ENCODE measurements at places on chromosomes 12 and 14.

- DNase-seq: no peak
These were observed 7.2 kb downstream of the HSP90AA1 start for GRCh38 chr14:102079700-102079979.

DNA sequence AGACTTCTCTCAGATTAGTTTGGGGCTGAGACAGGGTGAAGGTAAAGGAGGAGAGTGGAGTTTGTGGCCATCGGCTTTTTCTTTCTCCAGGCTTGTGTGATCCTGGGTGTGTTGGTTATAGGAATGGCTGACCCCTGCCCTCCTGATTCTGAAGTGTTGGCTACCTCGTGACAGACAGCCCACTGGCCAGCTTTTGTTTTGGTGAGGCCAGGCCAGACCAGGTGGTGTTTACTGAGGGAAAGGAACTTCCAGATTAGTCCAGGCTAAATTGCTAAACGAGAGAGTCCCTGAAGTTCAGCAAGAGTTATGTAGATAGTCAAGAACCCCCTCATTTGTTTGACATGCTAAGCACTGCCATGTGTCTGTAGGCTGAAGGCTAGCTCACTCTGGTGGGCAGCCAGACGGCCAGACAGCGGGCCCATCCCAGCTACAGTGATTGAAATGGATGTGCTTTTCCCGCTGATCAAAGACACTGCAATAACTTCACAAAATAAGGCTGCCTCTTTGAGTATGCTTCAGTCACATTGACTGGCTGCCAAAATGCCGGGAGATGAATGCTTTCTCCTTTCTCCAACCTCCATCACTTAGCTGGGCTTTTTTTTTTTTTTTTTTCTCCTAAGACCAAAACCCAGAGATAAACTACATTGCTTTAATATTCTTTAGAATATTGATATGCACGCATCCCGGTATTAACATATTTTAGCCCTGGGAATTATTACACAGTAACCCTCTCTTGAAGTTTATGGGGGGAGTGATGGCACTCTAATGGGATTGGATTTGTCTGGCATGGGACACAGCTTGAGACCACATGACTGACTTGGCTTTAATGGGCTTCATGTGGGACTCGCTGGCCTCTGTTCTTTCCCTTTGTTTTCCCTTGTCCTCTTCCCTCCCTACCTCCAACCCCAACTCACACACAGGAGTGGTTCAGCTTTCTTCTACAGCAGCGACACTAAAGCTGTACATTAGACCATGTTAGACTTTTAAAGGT is 76.9 kb downstream of the SMOC1 start:
- DNase-seq: no peak

- no peak for DNase-seq
These were observed 14.8 kb upstream of the RIC8B start for GRCh38 chr12:106759526-106760183.

GRCh38 chr14:45048385-45048784 is 35.5 kb upstream of the PRPF39 start:
- DNase-seq: no peak

GRCh38 chr12:5503774-5504173 is 71.9 kb downstream of the NTF3 start:
- peak; percentile 66 for DNase-seq

GRCh38 chr14:92497391-92497790 is 16.2 kb upstream of the RIN3 start:
- no peak for DNase-seq

GRCh38 chr14:83294941-83295340 is 1761.3 kb upstream of the SEL1L start:
- no peak for DNase-seq

DNA sequence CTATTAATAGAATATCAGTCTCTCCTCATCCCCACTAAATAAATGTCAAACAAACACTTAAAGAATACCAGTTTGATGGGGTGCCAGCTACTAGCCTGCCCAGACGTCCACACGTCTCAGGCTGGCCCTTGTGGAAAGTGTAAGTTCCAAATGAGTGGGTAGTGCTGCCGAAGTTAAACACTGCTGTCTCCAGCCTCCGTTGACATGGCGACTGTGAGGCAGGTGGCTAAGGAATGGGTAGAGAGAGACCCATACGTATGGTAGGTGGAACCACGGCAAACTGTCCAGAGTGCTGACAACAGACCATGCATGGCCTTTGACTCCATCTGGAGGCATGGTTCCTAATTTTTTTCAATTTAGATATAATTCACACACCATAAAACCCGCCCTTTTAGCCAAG is 37.9 kb downstream of the PITPNM2 start:
- peak; percentile 31 for DNase-seq

DNA sequence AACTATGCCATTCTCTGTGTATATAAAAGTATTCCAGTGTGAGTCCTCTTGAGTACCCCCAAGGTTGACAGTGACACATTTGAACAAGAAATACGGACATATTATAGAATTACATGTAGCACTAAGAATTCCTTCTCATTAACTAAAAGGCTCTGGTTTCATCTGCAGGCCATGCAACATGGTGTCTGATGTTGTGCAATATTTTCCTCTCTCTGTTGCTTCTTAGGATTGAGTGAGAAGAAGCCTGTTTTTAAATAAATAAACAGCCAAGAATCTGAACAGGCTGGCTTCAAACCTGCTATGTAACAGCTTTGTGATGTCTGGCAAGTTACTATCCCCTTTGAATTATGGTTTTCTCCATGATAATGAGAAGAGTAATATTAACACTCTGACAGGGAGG is 22.2 kb upstream of the CCER1 start:
- no peak for DNase-seq

DNA sequence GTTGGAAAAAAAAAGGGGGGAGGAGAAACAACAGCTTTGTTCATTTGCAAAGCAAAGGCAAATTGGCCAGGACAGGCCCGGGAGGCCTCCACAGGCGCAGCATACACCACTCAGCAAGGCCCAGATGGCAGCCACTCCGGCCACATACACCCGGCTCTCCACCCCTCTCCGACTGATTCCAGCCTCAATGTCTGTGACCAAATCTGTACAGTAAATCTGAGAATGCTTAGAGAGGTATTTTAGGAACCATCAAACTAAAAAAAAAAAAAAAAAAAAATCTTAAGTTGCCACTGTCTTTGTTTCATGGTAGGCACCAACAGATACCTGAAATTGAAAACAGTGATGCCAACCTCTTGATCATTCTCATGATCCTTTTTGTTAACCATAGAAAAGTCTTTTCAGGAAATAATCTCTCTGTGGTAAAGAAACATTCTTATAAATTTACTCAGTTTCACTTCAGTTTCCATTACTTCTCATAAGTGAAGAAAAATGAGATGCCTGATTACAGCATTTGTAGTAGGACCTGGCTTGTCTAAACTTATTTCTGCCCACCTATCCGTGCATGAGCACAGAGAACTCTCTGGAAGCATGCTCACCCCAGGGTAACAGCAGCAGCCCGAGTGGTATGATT is 20.2 kb downstream of the VPS37B start:
- peak; percentile 87 for DNase-seq

DNA sequence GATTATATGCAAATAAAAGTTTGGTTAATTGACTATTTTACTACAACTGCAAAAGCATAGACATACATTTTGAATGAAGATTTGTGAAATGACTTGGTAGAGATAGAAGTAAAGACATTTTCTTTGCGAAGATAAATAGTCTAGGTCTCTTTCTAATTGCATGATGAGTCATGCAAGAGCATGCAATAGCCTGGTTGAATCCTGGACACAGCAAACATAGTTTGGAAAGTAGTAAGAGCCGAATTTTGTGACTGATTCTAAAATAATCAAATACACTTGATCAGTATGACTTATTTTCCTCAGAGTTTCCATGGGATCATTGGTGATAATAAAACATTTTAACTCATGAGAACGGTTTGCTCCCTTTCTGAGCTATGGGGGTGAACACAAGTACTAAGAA is 27.7 kb upstream of the CAND1 start:
- peak; percentile 16 for DNase-seq

- DNase-seq: no peak
These were observed 14.3 kb upstream of the KRT5 start for GRCh38 chr12:52534482-52534881.

DNA sequence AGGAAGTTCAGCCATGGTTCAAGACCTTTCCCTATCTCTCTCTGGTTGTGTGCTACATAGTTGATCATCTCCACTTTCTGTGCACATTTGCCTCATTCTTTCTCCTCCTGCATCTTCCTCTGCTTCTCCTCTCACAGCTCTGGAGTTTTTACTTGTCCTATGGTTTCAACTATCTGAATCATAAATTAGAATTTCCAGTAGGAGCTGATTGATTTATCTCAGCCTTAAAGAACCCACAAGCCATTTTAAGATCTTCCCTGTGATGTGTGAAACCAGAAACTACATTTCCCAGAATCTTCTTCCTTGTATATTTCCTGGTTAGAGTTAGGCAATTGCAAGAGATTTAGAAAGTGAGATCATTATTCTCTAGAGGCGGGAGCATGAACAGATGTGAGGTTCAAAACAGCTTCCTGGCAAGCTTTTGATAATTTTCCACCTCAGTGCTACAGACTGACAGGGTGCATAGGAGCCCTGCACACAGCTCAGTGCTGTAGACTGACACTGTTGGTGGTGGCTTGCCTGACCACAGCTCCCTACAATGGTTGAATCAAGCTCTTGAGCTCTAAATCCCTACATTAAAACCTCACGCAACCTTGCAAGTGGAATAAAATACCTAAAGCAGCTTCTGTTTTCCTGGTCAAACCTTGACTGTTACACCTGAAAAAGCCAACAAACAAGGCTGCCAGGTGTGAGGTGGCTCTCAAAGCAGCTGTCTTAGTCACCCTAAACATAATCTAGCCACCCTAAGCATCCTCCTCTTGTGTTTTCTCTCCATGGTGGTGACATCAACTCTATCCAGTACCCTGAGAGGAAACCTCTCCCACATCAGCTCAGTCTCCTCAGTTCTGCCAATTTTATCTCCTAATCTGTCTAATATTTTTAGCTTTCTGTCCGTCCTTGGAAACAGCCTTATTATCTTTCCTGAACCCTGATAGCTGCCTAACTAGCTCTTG is 21.5 kb upstream of the IFNG start:
- no peak for DNase-seq

GRCh38 chr12:43861015-43861839 is 25.3 kb downstream of the TMEM117 start:
- no peak for DNase-seq

DNA sequence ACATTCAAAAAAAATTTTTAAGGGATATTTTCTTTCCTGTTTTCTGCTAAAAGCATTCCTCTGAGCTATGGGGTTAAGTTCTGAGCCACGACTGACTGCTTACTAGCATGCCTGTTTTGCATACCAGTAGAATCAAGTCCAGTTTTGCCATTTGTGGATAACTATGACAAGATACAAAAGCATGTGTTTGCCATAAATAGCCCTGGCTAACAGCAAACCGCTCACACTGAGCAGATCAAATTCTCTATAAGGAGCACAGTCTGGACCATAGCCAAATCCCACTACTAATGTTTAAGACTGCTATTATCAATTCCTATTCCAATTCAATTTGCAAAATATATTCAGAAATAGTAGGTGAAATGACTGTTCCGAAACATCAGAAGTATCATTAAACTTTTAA is 3.2 kb downstream of the CFL2 start:
- peak; percentile 85 for DNase-seq

DNA sequence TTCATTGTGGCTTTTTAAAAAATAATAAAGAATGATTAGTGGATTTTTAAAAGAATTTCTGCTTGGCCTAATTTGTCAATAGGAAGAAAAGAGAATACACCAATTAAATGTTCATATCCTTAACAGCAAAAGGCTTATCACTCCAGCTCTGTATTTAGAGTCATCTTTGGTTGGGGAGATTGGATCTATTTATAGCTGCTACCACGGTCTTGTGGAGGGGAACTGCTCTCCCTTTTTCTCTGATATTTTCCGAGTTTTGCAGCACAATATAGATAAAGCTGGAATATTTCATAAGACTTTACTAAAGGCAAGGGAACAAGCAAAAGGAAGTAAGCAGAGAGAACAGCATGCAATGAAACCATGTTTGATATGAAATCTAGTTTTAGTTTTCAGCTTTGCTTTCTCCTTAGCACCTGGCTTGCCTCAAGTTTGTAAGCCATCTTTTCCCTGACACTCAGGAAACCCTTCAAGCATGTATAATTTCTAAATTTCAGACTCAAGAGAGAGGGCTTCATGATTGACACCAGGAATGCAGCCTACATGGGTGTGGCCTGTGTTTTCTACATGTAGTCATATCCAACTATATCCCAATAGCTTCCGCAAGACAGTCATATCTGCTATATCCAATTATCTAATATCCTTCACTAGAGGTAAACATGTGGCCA is 35.2 kb downstream of the BRMS1L start:
- no peak for DNase-seq

- peak; percentile 51 for DNase-seq
These were observed 1.3 kb upstream of the ADGRD1 start for GRCh38 chr12:130952171-130952954.

- DNase-seq: no peak
These were observed 125.7 kb upstream of the KRAS start for GRCh38 chr12:25376407-25376806.

DNA sequence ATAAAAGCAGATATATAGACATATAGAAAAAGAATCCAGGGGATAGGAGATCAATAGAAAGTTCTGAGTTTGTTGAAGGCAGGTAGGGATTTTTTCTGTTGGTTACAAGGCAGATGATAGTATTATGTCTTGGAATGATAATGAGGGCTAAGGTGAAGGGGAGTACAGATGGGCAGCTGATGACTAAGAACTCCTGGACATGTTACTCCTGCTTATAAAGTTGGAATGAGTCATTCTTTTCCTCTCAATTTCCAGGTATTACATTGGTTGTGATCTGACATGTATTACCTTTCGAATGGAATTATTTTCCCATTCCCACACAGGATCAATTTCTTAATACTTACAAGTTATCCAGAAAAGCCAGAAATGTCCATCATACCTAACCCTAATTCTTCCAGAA is 545.2 kb upstream of the MGAT4C start:
- DNase-seq: no peak

- DNase-seq: no peak
These were observed 5.6 kb downstream of the FAM234B start for GRCh38 chr12:13049816-13050215.

DNA sequence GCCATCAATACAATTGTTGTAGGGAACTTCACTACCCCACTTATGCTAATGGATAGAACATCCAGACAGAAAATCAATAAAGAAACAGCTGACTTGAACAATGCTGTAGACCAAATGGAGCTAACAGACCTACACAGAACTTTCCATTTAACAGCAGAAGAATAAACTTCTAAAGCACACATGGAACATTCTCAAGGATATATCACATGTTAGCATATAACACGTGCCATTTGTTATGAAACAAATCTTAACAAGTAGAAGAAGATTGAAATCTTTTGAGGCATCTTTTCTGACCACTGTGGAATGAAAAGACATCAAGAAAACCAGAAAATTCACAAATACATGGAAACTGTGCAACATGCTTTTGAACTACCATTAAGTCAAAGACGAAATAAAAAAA is 62.5 kb upstream of the RNU6-8 start:
- no peak for DNase-seq

GRCh38 chr12:56333197-56333678 is 562 bp downstream of the PAN2 start:
- DNase-seq: no peak

Measured in NCI-H526 (cell line).